NCI-H1048 (cell line): ENCODE measurements at places on chromosomes 2 and 18.

DNA sequence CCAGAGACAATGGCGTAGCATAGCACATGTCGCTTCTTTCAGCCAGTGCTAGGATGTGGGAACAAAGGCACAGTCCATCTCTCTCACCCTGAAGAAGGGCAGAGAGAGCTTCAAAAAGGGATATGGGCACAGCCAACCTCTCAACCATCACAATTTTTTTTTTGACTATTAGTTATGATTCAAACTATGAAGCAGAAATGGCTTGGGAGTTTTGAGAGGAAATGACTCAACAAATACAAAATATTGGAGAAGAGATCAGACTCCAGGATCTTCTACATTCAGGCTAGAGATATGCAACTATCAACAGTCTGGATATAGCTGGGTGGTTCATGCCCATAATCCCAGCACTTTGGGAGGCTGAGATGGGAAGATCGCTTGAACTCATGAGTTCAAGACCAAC, 109.1 kb downstream of the MCFD2 start:
- DNase-seq: no peak

DNA sequence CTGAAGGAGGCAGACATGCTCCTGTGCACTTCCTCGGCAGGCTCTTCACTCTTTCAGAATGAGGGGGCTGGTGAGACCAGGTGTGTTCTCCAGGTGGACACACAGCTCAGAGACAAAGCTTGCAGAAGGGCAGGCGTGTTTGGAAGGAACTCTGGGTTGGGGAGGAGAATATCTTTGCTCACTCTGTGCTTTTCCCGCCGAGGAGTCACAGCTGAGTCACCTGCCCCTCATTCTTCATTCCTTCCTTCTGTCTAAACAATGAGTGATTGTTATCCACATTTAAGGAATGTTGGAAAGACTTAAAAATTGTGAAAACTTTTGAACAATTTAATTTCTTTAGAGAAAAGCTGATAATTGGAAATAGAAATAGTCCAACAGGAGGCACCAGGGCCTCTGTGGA, 126.3 kb upstream of the TPO start:
- DNase-seq: no peak

DNA sequence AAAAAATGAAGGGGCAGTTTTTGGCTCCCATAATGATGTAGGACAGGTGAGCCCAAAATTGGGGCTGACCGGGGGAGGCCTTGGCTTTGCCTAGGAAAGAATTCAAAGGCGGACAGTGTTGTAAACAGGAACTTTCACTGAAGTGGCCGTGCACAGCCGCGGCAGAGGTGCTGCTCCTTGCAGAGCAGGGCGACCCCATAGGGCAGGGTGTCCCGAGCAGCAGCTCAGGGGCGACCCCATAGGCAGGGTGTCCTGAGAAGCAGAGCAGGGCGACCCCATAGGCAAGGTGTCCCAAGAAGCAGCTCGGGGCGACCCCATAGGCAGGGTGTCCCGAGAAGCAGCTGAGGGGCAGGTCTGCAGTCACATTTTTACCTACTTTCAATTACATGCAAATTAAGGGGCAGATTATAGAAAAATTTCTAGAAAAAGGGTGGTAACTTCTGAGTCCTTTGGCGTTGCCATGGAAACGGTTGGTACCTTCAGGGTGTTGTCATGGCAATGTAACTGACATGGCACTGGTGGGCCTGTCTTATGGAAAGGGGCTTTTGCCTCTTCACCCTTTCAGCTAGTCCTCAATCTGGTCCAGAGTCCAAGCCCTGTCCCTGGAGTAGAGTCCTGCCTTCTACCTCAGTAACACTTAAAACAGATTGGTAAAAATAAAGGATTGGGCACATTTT, 134.5 kb downstream of the FBXO15 start:
- no peak for DNase-seq

DNA sequence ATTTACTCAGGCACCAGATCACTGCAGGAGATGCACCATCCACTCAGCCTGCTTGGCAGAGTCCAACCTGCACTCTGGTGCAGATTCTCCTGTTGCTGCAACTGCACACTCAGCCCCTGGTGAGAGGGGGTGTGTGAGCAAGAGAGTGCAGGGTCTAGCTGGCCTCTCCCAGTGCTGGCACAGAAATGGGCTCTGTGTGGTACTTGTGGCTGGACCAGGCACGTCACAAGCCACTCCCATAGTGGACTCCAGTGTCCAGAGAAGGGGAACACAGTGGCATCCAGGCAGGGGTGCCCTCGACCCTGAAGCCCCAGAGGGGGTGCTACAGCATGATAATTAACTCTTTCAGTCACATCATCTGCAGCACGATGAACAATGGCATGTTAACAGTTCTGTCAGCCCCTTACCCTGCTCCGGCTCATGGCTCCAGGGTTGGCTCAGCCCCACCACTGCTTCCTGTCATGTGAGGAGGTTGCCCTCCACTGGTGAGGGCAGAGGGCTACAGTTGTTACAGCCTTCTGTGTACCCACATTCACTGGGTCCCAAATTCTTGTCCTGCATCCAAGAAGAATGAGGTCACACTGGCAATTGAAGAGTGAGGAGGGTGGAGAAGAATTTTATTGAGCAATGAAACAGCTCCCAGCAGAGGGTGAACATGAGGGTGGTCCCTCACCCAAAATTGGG, 135.7 kb downstream of the EVA1A start:
- no peak for DNase-seq

- DNase-seq: no peak
These were observed 13.9 kb downstream of the IL37 start for GRCh38 chr2:112924821-112925220.

GRCh38 chr18:10453261-10453805, 1.1 kb upstream of the APCDD1 start:
- no peak for DNase-seq

GRCh38 chr2:219455581-219455980, 20.9 kb downstream of the SPEG start:
- DNase-seq: no peak
